ENCODE measurements at places on chromosomes 13 and 19.

- DNase-seq: no peak
Measured at GRCh38 chr13:71610876-71611275, 256.1 kb downstream of the DACH1 start.

DNA sequence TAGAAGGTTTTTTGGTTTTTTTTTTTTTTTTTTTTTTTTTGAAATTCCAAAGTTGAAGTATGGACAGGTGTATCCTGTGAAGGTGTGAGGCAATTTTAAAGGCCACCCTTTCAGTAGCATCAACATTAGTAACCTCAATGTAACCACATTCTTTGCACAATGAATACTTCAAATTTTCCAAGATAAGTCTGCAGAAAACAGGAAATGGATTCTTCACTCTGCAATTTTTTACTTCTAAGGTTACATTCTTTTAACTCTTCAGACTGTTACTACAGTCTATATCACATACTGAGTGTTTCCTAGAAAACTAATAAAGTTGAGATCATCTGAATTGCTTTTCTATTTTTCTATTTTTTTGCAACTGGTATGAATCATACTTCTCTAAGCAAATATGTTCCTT lies 569.0 kb upstream of the GPC6 start:
- DNase-seq: no peak

DNA sequence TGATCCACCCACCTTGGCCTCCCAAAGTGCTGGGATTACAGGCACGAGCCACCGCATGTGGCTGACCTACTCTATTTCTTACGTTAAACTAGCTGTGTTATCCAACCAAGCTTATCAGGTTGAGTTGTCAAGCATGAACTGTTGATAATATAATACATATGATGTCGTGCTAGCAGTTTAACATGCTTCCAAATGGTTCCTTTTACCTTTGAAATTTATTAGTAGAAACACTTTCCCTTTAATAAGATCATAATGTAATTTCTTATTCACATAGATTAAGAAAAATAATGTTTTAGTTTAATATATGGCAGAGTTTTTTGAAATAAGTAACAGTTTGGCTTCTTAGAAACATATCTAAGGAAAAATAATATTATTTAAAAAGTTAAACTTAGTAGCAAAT lies 34.4 kb upstream of the VWA8 start:
- no peak for DNase-seq

DNA sequence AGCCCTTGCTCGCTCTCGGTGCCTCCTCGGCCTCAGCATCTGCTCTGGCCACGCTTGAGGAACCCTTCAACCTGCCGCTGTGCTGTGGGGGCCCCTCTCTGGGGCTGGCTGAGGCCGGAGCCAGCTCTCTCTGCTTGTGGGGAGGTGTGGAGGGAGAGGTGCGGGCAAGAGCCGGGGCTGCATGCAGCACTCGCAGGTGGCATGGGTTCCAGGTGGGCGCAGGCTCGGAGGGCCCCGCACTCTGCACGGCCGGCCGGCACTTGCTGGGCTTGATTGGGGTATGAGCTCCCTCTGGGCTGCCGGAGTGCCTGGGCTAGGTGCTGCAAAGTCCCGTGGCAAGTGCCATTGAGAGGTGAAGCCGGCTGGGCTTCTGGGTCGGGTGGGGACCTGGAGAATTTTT lies 31.7 kb upstream of the RPL21 start:
- DNase-seq: no peak

DNA sequence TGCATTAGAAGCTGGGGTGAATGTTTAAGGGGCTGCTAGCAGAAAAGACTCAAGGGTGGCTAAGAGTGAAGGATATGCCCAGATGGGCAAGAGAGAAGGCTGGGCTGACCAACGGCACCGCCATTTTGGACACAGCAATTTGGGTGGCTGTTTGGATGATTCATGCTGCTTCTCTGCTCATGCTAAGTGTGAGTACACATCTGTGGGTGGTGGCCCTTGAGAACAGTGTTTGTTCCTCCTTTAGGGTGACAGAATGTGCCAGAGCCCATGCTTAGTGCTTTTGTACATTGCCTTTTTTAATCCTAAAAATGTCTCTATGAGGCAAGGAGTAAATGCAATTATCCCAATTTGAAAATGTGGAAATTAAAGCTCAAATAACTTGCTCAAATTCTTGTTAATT lies 9.8 kb downstream of the CBY2 start:
- DNase-seq: no peak

GRCh38 chr19:9909251-9909650 lies 27.1 kb downstream of the OLFM2 start:
- no peak for DNase-seq

DNA sequence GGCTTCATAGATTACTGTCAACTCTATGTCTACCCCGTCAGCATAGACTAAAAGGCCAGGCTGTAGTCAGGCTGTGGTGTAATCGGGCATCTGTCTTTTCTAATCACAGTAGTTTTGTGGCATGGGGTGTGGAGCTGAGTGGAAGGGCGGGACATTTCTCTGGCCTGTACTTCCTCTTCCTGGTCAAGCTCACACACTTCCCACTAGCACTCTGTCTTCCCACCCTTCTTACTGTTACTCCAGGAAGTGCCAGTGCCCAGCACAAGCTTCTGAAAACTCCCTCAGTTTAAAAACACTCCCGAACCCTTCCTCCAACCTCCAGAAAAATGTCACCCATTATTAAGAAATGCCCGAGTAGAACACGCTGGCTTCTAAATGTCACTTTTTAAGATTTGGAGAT lies 229.8 kb downstream of the KLF5 start:
- DNase-seq: no peak

GRCh38 chr13:38763446-38764381 lies 76.8 kb downstream of the FREM2 start:
- no peak for DNase-seq

GRCh38 chr19:47541518-47541917 lies 26.7 kb upstream of the NAPA start:
- peak; percentile 19 for DNase-seq

DNA sequence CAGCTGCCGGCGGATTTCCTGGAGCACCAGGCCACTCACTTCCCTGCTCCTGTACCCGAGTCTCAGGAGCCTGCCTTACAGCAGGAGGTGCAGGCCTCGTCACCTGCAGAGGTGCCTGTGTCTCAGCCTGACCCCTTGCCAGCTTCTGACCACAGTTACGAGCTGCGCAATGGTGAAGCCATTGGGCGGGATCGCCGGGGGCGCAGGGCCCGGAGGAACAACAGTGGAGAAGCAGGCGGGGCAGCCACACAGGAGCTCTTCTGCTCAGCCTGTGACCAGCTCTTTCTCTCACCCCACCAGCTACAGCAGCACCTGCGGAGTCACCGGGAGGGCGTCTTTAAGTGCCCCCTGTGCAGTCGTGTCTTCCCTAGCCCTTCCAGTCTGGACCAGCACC lies 3.3 kb downstream of the ZNF574 start:
- no peak for DNase-seq

- DNase-seq: no peak
Measured at GRCh38 chr19:54256250-54257115, 590 bp downstream of the LILRB5 start.

Measured in activated naive CD8-positive, alpha-beta T cell treated with anti-CD3 and anti-CD28 coated beads for 36 hours (primary cell).